ENCODE measurements at places on chromosomes 6 and 20. TPM values are rescaled to one million over a fixed set of nuclear protein-coding genes. Genes with fewer than 3 reads are reported as not detected.

GRCh38 chr6:85673198-85674139 lies 30.8 kb upstream of the SYNCRIP start:
- H3K4me1 ChIP-seq = 0 out of 2 replicates have a peak, but pooled peaks cover 5% of the 10 kb centered on the region
- H3K36me3 ChIP-seq = peaks cover 11% of the 10 kb centered on the region
- DNase-seq = no peak
- no peaks in the 10 kb centered on the region for H3K27me3 ChIP-seq
- no peak overlapping the region for H3K4me3 ChIP-seq

ADAM33 gene
- total RNA-seq = under 0.01 TPM

DNA sequence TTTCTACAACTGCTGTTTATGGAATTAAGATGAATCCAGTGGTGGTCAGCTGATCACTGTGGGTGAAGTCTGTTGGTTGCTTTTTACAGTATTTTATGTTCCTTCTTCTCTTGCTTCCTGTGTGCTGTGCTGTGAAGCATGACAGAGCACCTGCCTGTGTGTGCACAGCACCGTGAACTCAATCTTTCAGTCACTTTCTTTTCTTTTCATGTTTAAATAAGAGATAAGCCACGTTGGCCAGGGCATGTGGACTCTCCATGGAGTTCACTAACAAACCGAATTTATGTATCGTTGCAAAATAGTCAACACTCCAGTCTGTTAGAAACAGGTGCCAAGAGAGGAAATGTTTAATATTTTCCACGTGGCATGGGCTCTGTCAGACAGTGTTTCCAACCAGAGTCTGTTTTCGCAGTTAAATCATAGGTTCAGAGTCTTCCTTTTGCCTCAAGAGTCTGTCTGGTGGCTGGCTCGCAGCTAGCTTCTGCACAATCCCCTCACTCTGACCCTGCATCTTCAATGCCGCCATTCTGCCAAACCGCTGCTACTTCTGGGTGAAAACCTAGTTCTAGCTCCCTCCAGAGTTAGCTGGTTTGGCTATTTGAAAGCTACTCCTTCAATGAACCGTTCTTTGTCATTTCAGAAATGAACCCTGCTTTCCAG lies 73.2 kb downstream of the QRSL1 start:
- H3K36me3 ChIP-seq = no peaks in the 10 kb centered on the region
- DNase-seq = no peak
- no peak overlapping the region for H3K27ac ChIP-seq
- H3K27me3 ChIP-seq = peaks cover 13% of the 10 kb centered on the region
- H3K4me3 ChIP-seq = no peak overlapping the region
- H3K4me1 ChIP-seq = no peaks in the 10 kb centered on the region

KIAA1755 gene
- total RNA-seq = 2.5 TPM

GRCh38 chr20:13517831-13518230 lies 120.9 kb downstream of the TASP1 start:
- H3K4me1 ChIP-seq = peaks cover 15% of the 10 kb centered on the region
- no peak overlapping the region for H3K4me3 ChIP-seq
- H3K27ac ChIP-seq = 0 out of 2 replicates have a peak overlapping the region, but pooled peaks have one; percentile 39
- no peaks in the 10 kb centered on the region for H3K36me3 ChIP-seq
- H3K27me3 ChIP-seq = no peaks in the 10 kb centered on the region
- peak; percentile 11 for DNase-seq

- DNase-seq = no peak
- H3K4me1 ChIP-seq = no peaks in the 10 kb centered on the region
- no peak overlapping the region for H3K27ac ChIP-seq
- H3K36me3 ChIP-seq = no peaks in the 10 kb centered on the region
- no peak overlapping the region for H3K4me3 ChIP-seq
- H3K27me3 ChIP-seq = no peaks in the 10 kb centered on the region
Observed at GRCh38 chr6:154230393-154230792, 126.2 kb downstream of the IPCEF1 start.

GRCh38 chr6:57068061-57068460 lies 21.6 kb downstream of the KIAA1586 start:
- no peak overlapping the region for H3K4me3 ChIP-seq
- no peak overlapping the region for H3K27ac ChIP-seq
- peak; percentile 57 for DNase-seq
- H3K36me3 ChIP-seq = peaks cover 4% of the 10 kb centered on the region
- H3K4me1 ChIP-seq = peaks cover 2% of the 10 kb centered on the region
- H3K27me3 ChIP-seq = no peaks in the 10 kb centered on the region

DNA sequence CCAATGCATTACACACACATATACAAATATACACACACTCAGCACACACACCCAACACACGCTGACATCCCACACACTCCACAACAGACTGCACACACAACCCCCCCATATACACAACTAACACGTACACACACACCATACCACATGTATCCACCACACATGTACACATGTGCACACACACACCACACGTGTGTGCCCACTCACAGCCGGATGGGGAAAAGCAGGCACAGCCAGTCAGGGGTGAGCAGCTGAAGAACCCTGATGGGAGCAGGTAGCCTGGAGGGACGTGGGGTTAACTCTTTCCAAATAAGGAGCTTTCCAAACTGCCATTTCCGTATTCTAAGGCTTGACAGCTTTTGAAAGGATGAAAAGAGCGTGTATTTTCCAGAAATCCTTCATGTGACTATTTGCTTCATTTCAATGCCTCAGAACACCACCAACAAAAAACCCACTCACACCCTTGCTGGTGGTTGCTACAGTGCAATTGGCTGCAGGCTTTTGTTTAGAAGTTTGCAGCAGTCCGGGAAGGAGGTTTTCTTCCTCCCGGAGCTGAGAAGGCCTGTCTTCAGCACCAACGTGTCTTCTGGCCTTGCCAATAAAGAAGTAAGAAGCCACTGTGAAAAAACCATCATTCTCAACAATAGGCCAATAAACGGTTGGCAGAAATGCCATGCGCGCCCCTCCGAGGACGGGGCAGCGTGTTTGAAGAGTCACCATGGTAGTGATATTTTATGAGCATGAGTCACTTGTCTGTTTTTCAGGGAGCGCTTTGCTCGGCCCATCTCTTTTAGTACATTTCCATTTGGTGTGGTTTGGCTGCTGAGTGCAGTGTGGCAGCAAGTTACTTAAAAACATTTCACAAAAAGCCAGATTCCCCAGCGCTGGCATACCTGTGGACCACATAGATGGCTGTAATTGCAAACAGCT lies 131.3 kb upstream of the GMDS start:
- no peaks in the 10 kb centered on the region for H3K27me3 ChIP-seq
- peak; percentile 31 for DNase-seq
- peaks cover 6% of the 10 kb centered on the region for H3K4me1 ChIP-seq
- H3K27ac ChIP-seq = no peak overlapping the region

TOX2 gene
- total RNA-seq = 1.1 TPM

All from IMR-90 (cell line).